Activated T-cell treated with anti-CD3 and anti-CD28 coated beads, Interleukin-2, amount 50 U/mL, for 24 hours (primary cell): ENCODE measurements at places on chromosomes 12 and 14.
A peak's percentile ranks its signal among the peaks of the same experiment; 100 is the strongest.

DNA sequence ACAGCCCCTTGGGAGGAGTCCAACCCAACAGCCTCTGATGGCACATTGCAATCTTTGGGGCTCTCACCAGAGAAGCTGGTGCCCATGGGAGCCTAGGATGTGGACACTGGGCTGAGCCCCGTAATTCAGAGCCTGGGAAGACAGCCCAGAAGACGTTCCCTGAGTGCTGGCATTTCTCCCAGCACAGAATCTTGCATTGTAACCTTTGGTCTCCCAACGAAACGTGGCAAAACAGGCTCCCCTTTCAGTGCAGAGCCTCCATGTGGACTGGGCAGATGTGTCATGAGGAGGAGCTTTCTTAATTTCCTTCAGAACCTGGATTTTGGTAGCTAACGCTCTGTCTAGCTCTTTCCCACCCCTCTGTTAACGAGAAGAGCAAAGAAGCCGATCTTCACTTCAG is 26.3 kb downstream of the BATF start:
- peak overlapping the region; percentile 89 for H3K27ac ChIP-seq
- peaks cover 82% of the 10 kb centered on the region for H3K4me1 ChIP-seq
- DNase-seq: no peak
- H3K4me3 ChIP-seq: peak overlapping the region; percentile 32

- H3K4me3 ChIP-seq: no peak overlapping the region
- H3K36me3 ChIP-seq: no peaks in the 10 kb centered on the region
- DNase-seq: no peak
- no peak overlapping the region for H3K27ac ChIP-seq
These were observed 3.8 kb downstream of the GALNT16 start for GRCh38 chr14:69263771-69264170.

- H3K27ac ChIP-seq: no peak overlapping the region
- H3K36me3 ChIP-seq: no peaks in the 10 kb centered on the region
- H3K27me3 ChIP-seq: no peaks in the 10 kb centered on the region
- no peak for DNase-seq
- no peak overlapping the region for H3K4me3 ChIP-seq
These were observed 13.7 kb upstream of the ALX1 start for GRCh38 chr12:85266356-85266755.

- H3K4me3 ChIP-seq: peak overlapping the region; percentile 7
- no peaks in the 10 kb centered on the region for H3K27me3 ChIP-seq
- H3K36me3 ChIP-seq: peaks cover 32% of the 10 kb centered on the region
These were observed 77.7 kb downstream of the ETV6 start for GRCh38 chr12:11727133-11727664.

DNA sequence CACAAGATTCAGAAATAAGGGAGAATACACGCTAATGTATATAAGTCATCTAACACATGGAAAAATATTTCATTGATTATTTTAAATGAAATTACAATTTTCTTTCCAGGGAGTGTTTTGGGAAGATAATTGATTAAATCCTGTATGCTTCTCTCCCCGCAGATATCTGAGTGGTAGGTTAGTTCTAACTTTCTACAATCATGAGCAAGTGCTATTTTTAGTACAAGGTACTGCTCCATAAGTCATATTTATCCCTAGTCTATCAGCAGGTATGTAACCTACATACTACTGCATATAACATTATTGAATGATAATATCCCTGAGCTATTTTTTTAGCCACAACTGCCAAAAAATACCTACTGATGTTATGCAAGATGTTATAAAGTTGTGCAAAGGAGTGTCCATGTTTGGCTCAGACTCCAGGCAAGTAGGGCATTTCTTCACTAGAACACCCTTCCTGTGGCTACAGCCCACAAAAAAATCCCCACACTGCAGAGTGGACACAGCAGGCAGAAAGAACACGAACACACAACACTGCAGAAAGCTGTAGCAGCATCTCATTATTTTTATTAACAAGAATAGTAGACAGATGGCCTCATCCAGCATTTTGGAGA is 87.0 kb downstream of the SEC23A start:
- no peak overlapping the region for H3K27ac ChIP-seq
- no peak for DNase-seq
- H3K36me3 ChIP-seq: peaks cover 4% of the 10 kb centered on the region
- no peaks in the 10 kb centered on the region for H3K4me1 ChIP-seq
- H3K4me3 ChIP-seq: no peak overlapping the region
- no peaks in the 10 kb centered on the region for H3K27me3 ChIP-seq

GRCh38 chr14:49220492-49220891 is 365.7 kb downstream of the RPS29 start:
- H3K36me3 ChIP-seq: no peaks in the 10 kb centered on the region
- H3K4me1 ChIP-seq: no peaks in the 10 kb centered on the region
- no peak for DNase-seq
- peaks cover 3% of the 10 kb centered on the region for H3K27me3 ChIP-seq
- no peak overlapping the region for H3K27ac ChIP-seq

DNA sequence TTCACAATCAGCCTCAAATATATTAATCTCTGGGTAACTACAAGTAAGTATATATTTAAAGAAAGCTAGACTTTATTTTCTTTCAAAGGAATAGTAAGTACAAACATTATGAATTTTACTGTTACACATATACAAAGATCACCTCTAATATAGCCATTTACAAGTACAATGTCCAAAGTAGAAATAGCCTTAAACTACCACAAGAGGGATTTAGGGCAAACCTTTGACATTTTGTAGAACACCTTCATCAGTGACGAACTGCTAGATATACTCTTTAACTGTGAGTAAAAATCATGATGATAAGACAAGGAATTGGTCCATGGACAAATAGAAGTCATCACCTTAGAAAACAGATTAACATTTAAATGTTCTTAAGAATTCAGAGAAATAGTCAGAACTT is 69.8 kb downstream of the CNTN1 start:
- H3K27me3 ChIP-seq: no peaks in the 10 kb centered on the region
- no peaks in the 10 kb centered on the region for H3K36me3 ChIP-seq
- DNase-seq: no peak

- H3K27me3 ChIP-seq: no peaks in the 10 kb centered on the region
- H3K4me1 ChIP-seq: peaks cover 3% of the 10 kb centered on the region
- no peak overlapping the region for H3K27ac ChIP-seq
- no peak for DNase-seq
- no peak overlapping the region for H3K4me3 ChIP-seq
- no peaks in the 10 kb centered on the region for H3K36me3 ChIP-seq
These were observed 1019.2 kb downstream of the BCL11B start for GRCh38 chr14:98252820-98253219.

GRCh38 chr12:115872212-115872611 is 405.3 kb downstream of the MED13L start:
- DNase-seq: no peak
- no peak overlapping the region for H3K4me3 ChIP-seq
- no peak overlapping the region for H3K27ac ChIP-seq
- H3K27me3 ChIP-seq: peaks cover 41% of the 10 kb centered on the region

- no peak for DNase-seq
- H3K4me3 ChIP-seq: no peak overlapping the region
These were observed 107.2 kb downstream of the DPF3 start for GRCh38 chr14:72786378-72787350.

- peaks cover 24% of the 10 kb centered on the region for H3K4me1 ChIP-seq
- no peak overlapping the region for H3K4me3 ChIP-seq
- H3K27me3 ChIP-seq: peaks cover 17% of the 10 kb centered on the region
- H3K36me3 ChIP-seq: no peaks in the 10 kb centered on the region
- H3K27ac ChIP-seq: no peak overlapping the region
- no peak for DNase-seq
These were observed 305.4 kb downstream of the DPF3 start for GRCh38 chr14:72588521-72588920.

DNA sequence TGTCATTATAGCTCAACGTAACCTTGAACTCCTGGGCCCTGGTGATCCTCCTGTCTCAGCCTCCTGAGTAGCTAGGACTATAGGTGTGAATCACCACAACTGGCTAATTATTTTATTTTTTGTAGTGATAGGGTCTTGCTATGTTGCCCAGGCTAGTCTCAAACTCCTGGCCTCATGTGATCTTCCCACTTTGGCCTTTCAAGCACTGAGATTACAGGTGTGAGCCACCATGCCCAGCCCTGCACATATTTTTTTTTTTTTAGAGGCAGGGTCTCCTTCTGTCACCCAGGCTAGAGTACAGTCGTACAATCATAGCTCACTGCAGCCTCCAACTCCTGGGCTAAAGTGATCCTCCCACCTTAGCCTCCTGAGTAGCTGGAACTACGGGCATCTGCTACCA is 8.9 kb downstream of the TMEM116 start:
- no peak for DNase-seq
- H3K4me3 ChIP-seq: no peak overlapping the region
- peaks cover 63% of the 10 kb centered on the region for H3K4me1 ChIP-seq
- H3K27ac ChIP-seq: no peak overlapping the region
- H3K27me3 ChIP-seq: no peaks in the 10 kb centered on the region
- peaks cover 11% of the 10 kb centered on the region for H3K36me3 ChIP-seq

GRCh38 chr12:57803319-57803893 is 15.1 kb downstream of the AVIL start:
- no peak overlapping the region for H3K4me3 ChIP-seq
- no peaks in the 10 kb centered on the region for H3K27me3 ChIP-seq
- H3K4me1 ChIP-seq: peaks cover 4% of the 10 kb centered on the region
- H3K36me3 ChIP-seq: peaks cover 74% of the 10 kb centered on the region

GRCh38 chr12:3677609-3678008 is 75.3 kb downstream of the CRACR2A start:
- H3K4me3 ChIP-seq: no peak overlapping the region
- no peak for DNase-seq
- no peaks in the 10 kb centered on the region for H3K4me1 ChIP-seq
- peaks cover 93% of the 10 kb centered on the region for H3K36me3 ChIP-seq
- H3K27ac ChIP-seq: peak overlapping the region; percentile 38

DNA sequence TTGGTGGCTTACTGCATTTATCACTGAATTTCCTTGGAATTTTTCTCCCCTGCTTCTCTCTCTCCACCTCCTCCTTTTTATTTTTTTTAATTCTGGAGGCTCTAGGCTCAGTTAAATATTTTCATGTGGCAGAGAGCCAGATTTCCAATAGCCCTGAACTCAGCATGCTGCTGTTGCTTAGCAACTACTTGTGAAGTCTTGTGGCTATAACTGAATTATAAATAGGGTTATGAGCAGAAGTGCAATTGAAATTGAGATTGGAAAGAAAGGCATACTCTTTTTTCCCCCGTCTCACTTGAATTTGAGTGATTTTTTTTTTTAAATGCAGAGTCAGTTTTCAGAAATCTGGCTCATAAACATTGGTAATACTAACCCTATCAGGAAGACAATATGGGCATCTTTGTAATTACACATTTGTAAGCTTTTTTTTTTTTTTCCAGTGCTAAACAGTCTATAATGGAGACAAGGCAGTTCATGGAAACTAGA is 38.3 kb downstream of the ATF7IP start:
- H3K27me3 ChIP-seq: no peaks in the 10 kb centered on the region
- H3K4me3 ChIP-seq: peak overlapping the region; percentile 30

- no peaks in the 10 kb centered on the region for H3K27me3 ChIP-seq
- peaks cover 79% of the 10 kb centered on the region for H3K36me3 ChIP-seq
- no peak overlapping the region for H3K27ac ChIP-seq
- DNase-seq: no peak
- no peak overlapping the region for H3K4me3 ChIP-seq
These were observed 13.4 kb upstream of the TAS2R43 start for GRCh38 chr12:11105546-11105945.

GRCh38 chr14:71753976-71754375 is 178.3 kb upstream of the RGS6 start:
- peaks cover 1% of the 10 kb centered on the region for H3K4me1 ChIP-seq
- peaks cover under 1% of the 10 kb centered on the region for H3K36me3 ChIP-seq
- DNase-seq: no peak
- H3K4me3 ChIP-seq: no peak overlapping the region
- H3K27ac ChIP-seq: no peak overlapping the region
- peaks cover 4% of the 10 kb centered on the region for H3K27me3 ChIP-seq

DNA sequence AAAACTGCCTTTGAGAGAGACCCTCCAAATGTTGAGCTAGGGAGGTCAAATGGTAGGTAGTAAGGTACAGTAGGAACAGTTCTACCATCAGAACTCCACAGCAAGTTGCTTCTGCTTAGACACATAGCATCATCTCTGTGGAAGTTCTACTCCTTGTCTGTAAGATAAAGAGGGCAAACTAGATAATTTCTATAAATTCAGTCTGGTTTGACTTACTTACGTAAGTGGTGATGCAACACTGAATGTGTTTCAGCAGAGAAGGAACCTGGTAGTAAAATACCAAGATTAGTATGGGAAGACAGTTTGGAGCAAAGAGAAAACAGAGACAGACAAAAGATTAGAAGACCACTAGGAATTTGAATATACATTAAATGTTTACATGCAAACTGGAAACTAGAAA is 42.0 kb downstream of the KITLG start:
- no peaks in the 10 kb centered on the region for H3K27me3 ChIP-seq
- H3K36me3 ChIP-seq: no peaks in the 10 kb centered on the region
- DNase-seq: no peak
- no peak overlapping the region for H3K4me3 ChIP-seq
- H3K4me1 ChIP-seq: no peaks in the 10 kb centered on the region
- no peak overlapping the region for H3K27ac ChIP-seq

DNA sequence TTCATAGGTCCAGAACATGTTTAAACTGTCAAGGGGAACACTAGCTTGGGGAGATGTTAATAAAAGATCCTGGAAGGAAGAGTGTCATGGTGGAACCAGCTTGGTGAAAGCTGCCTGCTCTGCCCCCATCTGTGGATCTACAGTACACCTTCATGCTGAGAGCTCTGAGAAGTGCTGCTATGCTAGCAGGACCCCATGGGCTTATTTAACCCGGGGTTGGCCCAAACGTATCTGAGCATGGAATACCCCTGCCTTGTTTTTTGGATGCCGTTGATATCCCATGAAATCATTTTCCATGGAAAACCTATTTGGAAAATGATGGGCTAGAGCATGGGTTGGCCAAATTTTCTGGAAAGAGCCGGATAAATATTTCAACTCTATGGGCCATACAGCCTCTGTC is 14.2 kb downstream of the UBE3B start:
- no peak overlapping the region for H3K4me3 ChIP-seq
- H3K27ac ChIP-seq: no peak overlapping the region
- H3K27me3 ChIP-seq: no peaks in the 10 kb centered on the region
- peaks cover 93% of the 10 kb centered on the region for H3K36me3 ChIP-seq
- DNase-seq: no peak

- DNase-seq: peak; percentile 77
- peaks cover 90% of the 10 kb centered on the region for H3K4me1 ChIP-seq
- H3K4me3 ChIP-seq: peak overlapping the region; percentile 21
- peaks cover 74% of the 10 kb centered on the region for H3K36me3 ChIP-seq
- H3K27me3 ChIP-seq: no peaks in the 10 kb centered on the region
These were observed 32.2 kb downstream of the SUSD6 start for GRCh38 chr14:69643430-69644200.

DNA sequence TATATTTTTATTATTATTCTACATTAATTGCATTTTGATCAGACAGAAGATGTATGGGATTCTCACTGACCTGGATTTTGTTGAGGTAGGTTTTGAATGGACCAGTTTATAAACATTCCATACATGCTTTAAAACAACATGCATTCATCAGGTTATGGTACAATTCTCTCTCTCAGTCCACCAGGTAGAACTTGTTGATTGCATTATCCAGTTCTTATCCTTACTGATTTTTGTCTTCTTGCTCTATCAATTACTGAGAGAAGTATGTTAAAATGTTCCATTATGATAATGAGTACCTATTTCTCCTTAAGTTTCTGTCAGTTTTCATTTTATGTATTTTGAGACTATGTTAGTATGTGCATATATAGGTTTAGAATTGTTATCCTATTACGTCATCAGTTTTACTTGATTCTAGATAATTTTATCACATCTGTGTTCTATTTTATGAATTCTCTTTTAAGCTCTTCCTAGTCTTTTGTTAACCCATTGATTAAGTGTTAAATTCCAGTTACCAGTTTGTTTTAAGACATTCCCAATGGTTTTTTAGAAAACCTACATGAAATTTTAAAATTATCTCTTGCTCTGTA is 50.6 kb downstream of the EP400 start:
- H3K27me3 ChIP-seq: no peaks in the 10 kb centered on the region
- peaks cover 76% of the 10 kb centered on the region for H3K36me3 ChIP-seq
- no peak for DNase-seq
- no peak overlapping the region for H3K4me3 ChIP-seq
- H3K27ac ChIP-seq: no peak overlapping the region
